ENCODE measurements at places on chromosomes 12 and 14.

DNA sequence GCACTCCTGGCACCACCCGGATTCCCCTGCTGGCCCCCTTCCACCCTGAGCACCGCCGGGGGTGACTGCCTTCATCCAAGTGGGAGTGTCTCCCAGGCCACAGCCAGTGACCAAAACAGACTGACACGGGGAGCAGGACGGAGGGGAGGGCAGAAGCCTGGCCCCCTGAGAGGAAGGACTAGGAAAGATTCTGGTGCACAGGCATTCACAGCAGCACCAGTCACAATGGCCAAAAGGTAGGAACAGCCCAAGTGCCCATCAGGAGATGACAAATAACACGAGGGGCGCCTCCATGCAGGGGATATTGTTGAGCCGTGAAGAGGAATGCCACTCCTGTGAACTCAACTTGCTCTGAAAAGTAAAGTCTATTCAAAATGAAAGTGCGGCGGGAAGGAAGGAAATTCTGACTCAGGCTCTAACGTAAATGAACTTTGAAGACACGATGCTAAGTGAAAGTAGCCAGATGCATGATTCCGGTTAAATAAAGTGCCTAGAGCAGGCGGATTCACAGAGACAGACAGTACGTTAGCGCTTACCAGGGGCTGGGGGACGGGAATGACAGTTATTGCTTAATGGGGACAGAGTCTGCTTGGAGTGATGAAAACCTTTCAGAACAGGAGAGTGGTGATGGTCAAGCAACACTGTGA is 146.1 kb upstream of the NCOR2 start:
- peak; percentile 82 for DNase-seq

GRCh38 chr14:68633131-68633991 is 159.5 kb downstream of the ZFP36L1 start:
- DNase-seq = no peak

- DNase-seq = no peak
These were observed 188.0 kb downstream of the CAND1 start for GRCh38 chr12:67457136-67457535.

- DNase-seq = no peak
These were observed 227.9 kb downstream of the KTN1 start for GRCh38 chr14:55807881-55808379.

- no peak for DNase-seq
These were observed 188.9 kb downstream of the NPAS3 start for GRCh38 chr14:33127531-33127930.

GRCh38 chr12:10615532-10615931 is 2.1 kb upstream of the MAGOHB start:
- DNase-seq = no peak

Data from stimulated activated CD8-positive, alpha-beta memory T cell treated with anti-CD3 and anti-CD28 coated beads, Interleukin-4, amount 100 ng/mL, for 48 hours (primary cell).